AG04450 (cell line): ENCODE measurements at places on chromosomes 12 and 14.

DNA sequence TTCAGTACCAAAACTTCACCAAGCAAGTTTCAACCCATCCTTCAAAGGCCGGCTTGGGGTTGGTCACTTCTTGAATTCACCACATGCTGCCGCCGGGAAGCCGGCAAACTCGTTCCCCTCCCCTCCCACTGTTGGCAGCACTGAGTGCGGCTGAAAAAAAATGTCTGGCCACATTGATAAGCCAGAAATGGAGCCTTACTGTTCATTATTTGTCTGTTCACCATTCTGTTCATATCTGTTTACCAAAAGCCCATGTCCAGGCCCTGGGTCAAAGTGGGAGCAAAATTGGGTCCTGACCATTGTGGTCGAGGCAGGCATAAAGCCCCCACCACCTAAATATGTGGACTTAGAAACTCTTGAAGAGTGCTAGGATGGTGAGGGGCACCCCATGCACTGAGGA, 7.3 kb upstream of the HSP90AA1 start:
- no peak for DNase-seq

- no peak for DNase-seq
These were observed 20.6 kb upstream of the BDKRB1 start for GRCh38 chr14:96235426-96235825.

DNA sequence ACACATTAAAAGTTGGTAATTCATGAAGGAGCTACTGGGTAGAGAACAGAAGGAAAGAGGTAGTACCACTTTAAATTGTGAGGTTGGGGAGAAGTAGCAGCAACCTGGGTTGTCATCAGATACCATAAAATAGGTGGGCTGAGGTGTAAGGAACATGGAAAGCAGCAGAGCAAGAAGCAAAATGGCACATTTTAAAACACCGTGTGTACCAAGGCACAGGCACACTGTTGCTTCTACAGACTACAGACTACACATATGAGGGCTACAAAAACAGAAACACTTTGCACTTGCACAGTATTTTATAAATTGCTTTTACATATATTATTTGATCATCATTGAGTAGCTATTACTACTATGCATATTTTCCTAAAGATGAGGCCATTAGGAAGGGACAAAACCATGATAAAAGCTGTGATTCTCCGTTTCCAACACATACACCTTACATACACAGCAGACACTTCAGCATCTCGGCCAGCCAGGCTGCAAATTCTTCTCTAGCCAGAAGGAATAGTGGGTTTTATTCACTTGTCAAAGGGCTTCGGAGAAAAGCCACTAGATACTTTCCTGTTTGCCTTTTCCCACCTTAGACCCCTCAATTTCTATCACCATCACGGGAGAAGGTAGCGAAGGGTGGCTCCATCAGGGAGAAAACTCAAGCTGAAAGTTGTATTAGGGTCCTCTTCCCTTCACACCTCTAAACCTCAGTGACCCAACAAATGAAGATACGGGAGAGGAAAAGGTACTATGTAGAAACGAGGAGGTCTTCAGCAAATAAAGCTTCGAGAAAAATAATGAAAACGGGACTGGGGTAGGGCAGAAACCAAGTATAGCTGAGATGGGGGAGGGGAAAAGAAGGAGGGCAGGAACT, 1.6 kb downstream of the PYM1 start:
- no peak for DNase-seq

DNA sequence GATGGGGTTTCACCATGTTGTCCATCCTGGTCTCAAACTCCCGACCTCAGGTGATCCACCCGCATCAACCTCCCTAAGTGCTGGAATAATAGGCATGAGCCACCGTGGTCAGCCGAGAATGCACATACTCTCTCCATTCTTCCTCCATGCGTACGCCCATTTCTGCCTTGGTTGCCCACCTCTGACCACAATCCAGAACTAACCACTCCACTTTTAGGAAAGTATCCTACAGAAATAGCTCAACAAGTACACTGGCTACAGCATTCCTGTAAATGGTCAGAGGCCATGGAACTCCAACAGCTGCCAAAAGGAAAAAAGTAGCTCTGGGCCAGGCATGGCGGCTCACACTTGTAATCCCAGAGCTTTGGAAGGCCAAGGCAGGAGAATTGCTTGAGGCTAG, 60.7 kb downstream of the IRF2BPL start:
- no peak for DNase-seq

DNA sequence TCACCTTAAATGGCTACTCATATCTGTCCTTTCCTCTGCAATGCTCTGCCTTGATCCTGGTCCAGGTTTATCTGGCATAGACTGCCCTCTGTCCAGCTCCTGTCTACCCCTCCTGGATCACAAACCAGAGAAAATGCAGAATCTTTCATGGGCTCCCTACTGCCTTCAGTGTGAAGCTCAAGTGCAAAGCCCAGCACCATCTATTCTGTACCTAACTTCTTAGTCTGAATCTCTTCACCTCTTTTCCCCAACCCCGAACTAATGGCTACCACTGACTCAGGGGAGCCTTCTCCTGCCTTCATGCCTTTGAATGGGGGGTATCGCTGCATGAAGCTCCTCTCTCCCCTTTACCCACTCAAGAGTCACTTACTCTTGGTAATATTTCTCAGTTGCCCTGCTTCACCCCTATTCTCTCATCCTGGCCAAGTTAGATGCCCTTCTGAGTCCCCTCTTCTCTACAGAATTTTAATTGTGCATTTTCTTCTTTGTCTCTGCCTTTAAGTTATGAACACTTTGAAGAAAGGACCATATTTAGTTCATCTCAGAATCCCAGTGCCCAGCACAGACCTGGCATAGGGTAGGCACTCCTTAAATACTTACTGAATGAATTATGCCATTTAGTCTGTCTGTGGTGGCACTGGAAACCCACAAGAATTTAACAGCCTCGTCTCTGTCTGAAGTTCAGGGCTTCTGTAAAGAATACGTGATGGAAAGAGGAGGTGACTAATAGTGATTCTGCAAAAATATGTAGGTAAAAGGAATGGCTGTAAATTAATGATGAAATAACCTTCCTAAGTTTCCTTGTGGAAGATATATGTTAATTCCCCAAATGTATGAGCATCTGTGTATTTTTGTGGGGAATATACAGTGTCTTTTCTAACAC, 191.3 kb upstream of the AMIGO2 start:
- no peak for DNase-seq

DNA sequence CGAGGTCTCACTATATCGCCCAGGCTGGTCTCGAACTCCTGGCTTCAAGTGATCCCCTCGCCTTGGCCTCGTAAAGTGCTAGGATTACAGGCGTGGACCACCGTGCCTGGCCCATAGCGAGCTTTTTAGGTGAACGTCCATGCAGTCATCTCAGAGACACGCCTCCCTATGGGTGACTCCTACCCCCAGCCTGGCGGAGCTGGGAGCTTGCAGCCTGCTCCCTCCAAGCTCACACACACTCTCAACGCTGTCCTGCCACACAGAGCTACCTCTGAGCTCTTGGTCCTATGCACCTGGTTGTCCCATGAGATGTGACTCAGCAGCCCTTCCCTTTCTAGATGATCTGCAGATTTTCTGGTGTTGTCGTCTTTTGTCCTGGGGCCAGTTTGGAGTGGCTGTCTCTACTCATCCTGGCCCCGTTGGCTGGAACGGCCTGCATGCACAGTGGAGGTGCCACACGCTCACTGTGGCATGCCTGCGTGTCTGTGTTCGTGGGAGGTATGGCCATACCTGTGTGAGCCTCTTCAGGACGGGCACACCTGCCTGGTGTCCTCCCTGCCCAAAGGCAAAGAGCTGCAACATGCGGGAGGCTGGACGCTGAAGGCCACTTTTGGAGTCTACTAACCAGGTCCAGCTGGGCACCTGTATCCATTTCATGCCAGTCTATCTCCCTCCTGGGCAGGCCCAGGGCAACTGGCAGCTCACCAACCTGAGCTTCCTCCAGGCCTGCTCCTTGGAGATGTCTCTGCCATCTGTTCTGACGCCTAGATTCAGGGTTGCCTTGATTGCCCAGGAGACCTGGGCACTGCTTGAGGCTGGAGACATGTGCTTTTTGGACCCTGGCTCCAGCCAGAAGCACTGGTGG, 18.1 kb downstream of the CABP1 start:
- no peak for DNase-seq

DNA sequence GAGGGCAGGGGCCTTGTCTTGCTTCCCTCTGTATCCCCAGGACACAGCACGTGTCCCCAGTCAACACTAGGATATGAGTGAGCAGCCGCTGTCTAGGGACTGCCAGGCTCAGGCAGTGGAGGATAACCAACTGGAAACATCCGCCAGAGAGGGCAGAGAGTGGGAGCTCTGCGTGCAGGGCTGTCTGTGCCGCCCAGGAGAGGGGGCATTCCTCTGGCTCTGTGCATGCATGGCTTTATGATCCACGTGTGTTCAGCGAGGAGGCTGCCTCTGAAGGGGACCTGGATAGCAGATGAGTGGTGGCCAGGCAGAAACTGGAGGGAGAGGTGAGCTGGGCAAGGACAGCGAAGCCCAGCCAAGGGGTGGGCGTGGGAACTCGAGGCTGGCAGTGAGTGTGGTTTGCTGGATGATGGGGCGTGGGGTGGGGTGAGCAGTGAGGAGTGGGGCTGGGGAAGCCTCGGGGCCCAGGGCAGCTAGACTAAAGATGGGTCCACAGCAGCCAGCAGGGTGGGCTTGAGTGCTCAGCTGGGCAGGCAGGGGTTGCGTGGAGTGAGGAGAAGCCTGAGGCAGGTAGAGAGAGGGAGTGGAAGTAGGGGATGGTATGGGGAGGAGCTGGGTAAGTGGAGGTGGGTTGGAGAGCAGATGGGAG, 72.9 kb downstream of the PRIMA1 start:
- DNase-seq, result no peak
